GM06990 (cell line): ENCODE measurements at places on chromosomes 16 and 17.

DNA sequence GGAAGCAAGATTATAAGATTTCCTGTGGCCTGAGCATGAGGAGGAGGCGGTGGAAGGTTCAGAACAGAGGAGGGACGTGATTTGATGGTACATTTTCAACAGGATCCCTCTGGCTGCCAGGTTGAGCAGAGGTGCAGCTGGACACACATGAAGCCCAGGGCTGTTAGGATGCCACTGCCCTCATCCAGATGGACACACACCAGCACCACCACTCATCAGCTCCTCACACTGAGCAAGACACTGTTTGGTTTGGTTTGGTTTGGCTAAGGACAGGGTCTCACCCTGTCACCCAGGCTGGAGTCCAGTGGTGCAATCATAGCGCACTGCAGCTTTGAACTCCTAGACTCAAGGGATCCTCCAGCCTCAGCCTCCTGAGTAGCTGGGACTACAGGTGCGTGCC is 402.6 kb upstream of the C16orf82 start:
- no peak for DNase-seq

GRCh38 chr16:47054306-47054705 is 80.8 kb upstream of the DNAJA2 start:
- no peak for DNase-seq

GRCh38 chr17:64236827-64237403 is 26.1 kb downstream of the TEX2 start:
- no peak for DNase-seq

DNA sequence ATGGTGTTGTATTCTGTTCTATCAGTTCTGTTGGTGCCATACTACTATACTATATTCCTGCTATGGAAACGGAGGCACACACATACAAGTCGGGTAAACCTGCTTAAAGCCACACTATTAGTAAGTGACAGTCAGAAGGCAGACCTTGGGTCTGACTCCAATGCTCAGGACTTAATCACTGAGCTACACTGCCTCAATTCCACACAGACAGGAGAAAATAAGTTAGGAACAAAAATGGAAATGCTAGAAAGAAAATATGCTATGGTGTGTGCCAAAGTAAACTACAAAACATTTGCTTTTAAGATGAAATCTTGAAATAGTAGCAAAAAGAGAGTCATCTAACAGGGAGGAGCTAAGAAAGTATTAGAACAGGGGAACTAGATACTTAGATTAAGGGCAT is 48.1 kb downstream of the MYO1D start:
- DNase-seq, result no peak

GRCh38 chr16:83818276-83818675 is 10.5 kb downstream of the HSBP1 start:
- DNase-seq, result no peak

DNA sequence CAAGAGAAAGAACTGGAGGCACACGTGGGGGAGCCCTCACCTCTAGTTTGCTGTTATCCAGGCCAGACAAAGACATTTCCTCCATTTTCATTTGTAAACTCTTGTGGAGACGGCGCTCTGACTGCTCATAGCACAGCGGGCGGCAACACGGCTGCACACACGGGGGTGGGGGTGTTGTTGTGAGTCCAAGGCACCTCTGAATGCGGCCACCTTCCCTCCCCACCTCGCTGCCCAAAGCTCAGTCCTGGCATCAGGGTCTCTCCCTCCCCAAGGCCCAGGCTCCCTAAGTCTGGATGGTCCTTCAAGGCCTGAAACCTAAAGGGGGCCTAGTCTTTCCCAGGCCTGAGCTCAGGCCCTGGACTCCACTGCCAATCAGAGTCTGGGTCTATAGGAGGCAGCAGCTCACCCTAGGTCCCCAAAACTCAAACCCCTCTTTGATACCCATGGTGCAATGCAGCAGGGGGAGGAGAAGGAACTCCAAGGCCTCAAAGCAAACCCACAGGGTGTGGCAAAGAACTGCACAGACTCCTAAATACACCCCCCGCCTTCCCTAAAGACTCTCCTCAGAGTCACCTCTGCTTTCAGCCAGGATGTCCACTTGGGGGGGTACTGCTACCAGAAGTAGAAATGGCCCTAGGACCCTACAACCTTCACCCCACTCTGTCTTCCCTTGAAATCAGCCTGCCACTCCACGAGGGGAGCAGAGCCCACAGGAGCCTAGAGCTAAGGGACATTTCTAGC is 1.5 kb downstream of the ATXN7L3 start:
- no peak for DNase-seq

DNA sequence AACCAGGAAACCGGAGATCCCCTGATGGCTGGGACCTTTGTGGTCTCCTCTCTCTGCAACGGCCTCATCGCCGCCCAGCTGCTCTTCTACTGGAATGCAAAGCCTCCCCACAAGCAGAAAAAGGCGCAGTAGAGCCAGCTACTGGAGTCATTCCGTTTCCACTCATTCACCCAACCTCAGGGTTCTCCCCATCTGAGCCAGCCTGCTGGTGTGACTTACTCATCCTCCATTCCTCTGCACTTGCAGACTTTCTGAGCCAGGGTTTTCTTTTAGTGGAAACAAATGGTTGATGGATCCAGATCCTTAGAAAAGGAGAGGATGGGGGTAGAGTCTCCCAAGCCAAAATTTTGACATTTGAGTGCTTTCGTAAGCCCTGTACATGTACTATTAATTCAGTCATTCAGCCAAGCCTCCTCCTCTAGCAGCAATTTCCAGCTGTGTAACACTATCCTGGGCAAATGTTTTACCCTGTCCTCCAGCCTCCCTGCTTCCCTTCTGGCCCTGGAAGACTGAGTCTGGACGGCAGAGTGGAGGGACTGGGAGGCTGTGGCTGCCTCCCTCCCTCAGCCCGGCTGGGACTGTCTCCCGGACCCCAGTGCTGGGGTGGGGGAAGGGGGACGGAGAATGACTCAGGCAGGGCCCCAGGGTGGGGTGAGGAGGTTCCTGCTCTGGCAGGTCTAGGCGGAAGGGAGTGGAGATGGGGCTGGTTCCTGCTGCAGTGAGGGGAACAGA is 2.3 kb downstream of the SOX15 start:
- DNase-seq, result no peak

- DNase-seq, result no peak
Observed at GRCh38 chr16:4053301-4053845, 62.9 kb downstream of the ADCY9 start.

- no peak for DNase-seq
Observed at GRCh38 chr16:373848-374615, 3.7 kb upstream of the MRPL28 start.

DNA sequence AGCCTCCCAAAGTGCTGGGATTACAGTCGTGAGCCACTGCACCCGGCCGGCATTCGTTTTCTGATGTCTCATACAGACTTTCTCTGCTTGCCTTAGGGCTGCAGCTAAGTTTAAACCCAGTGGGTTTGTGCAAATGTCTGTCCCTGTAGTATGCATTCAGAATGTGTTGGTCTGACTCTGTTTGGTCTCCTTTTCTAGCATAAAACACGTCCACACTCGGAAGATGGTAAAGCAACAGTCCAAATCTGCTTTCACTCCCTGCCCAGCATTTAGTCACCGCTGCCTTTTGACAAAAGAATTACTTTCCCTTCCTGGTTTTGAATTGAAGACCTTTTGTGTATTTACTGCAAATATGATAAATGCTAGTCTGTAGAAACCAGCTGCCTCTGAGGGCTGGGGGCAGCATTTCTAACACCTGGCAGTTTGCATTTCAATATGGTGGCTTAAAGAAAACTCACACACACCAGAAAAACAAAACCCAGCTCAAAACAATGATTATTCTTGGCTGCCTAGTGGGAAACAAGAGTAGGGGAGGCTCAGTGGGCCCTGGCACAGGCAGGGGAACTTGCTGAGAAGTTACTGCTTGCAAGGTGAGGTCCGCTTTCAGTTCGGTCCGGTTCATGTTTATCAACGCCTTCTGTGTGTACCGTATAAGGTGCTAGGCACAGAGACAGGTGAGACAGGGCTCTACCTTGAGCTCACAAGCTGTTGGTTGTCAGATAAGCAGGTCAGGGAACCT is 56.9 kb downstream of the MSI2 start:
- no peak for DNase-seq

DNA sequence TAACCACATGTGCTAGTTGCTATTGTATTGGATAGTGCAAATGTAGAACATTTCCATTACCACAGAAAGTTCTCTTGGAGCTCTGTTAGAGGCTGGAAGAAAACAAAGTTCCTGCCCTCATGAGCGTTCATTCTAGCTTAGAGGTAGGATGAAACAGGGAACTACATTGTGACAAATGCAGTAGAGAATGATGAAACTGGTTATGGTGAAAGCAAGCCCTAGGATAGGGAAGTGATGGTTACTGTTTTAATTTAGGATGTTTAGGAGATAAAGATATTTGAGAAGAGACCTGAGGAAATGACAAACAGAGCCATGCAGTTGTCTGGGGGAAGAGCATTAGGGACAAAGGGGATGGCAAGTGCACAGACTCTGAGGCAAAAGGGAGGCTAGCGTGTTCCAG is 50.7 kb downstream of the AATF start:
- DNase-seq, result no peak
